ENCODE measurements at places on chromosomes 7 and 10.

- no peak for DNase-seq
Measured at GRCh38 chr7:32582036-32582435, 86.7 kb downstream of the AVL9 start.

GRCh38 chr10:16195178-16195769, 241.5 kb upstream of the PTER start:
- no peak for DNase-seq

- DNase-seq, result no peak
Measured at GRCh38 chr10:14571866-14572507, 202.7 kb downstream of the FAM107B start.

GRCh38 chr10:75427951-75428350, 3.5 kb upstream of the LRMDA start:
- DNase-seq, result no peak

DNA sequence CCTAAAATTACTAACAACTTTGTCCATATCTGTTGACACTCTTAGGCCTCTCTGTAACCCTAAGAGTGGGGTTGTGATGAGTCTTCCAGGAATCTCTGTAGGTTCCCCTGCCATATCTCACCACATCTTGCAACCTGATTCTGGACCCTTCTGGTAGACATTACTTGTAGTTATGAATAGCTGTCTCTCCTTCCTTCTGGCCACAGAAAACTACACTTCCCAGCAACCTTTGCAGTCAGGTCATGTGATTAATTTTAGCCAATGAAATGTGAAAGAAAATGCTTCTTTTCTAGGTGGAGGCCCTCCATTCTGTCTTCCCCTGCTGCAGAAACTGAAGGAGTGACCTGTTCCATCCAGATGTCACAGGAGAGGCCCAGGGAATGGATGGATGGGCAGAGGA, 147.6 kb upstream of the AOAH start:
- peak; percentile 43 for DNase-seq

DNA sequence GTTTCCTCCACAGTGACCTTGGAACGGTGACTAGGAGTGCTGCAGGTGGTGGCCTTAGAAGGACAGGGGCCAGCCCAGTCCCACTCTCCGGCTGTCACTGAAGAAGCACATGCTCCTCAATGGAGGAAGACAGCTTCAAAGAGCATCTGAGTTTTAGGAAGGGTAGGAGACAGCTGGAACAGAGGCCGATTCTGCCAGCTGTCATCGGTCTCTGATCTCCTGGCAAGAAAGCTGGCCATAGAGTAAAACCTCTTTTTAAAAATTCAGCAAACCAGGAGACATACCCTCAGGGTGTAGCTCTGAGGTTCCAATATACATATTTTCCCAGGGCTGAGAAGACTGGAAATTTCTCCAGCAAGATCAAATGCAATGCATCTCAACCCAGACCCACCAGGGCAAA, 55.9 kb downstream of the KCNMA1 start:
- no peak for DNase-seq

DNA sequence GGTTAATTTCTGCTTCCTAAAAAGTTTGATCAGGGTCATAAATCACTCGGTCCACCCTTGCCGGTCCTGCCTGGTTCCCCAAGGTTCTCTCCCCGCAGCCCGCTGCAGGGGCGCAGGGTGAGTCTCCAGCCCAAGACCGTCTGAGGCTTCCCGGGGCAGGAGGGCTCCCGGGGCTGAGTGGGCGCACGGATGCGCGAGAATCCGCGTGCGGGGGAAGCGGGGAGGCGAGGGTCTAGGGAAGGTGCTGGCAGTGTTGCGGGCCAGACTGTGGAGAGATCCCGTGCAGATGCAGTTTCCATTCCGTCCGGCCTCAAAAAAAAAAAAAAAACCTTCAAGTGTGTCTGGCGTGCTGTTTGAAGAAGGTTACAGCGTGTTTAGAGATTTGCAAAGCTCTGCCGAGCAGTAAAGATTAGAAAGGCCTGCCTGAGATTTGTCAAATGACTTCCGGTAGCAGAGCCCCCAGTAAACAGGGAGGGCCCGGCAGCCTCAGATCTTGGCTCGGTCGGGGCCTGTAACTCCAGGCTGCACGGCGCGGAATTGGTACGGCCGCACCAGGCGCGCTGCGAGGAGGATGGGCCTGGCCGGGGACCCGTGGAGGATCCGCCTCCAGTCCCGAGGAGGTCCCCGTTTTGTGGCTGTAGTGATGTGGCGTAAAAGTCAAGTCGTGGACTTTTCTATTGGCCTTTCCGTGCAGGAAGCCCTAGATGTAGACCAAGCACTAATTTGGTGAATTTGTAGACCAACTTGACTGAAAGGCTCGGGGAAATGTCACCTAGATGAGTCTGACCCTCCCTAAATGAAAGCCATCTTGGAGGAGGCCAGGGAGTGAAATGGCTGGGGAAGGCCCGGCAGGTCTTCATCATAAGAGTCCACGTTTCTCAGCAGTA, 293.2 kb upstream of the NFE2L3 start:
- DNase-seq, result no peak

GRCh38 chr7:20404320-20404719, 73.6 kb downstream of the ITGB8 start:
- no peak for DNase-seq
